ENCODE measurements at places on chromosomes 11 and 22.
A peak's percentile ranks its signal among the peaks of the same experiment; 100 is the strongest.

GRCh38 chr22:47090591-47091245 is 328.3 kb downstream of the TBC1D22A start:
- DNase-seq: no peak

- DNase-seq: peak; percentile 32
These were observed 141.6 kb downstream of the SNX19 start for GRCh38 chr11:130774703-130775102.

DNA sequence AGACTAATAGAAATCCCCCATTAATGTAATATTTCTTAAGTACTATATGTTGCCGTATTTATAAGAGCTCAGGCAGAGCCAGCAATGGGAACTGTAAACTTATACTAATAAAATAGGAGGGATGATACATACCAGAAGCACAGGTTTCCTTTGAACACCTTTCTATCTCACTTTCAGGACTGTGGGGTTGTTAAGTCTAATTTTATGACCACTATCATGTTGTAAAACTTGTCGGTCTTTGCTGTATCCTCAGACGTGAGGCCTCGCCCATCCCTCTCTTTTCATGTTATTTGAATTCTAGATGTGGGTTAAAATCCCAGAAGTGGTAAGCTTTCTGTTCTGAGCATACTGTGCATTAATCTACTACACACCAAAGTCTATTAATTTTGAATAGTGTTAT is 1083.5 kb upstream of the TENM4 start:
- no peak for DNase-seq

GRCh38 chr22:40418366-40419201 is 48.2 kb downstream of the SGSM3 start:
- no peak for DNase-seq

DNA sequence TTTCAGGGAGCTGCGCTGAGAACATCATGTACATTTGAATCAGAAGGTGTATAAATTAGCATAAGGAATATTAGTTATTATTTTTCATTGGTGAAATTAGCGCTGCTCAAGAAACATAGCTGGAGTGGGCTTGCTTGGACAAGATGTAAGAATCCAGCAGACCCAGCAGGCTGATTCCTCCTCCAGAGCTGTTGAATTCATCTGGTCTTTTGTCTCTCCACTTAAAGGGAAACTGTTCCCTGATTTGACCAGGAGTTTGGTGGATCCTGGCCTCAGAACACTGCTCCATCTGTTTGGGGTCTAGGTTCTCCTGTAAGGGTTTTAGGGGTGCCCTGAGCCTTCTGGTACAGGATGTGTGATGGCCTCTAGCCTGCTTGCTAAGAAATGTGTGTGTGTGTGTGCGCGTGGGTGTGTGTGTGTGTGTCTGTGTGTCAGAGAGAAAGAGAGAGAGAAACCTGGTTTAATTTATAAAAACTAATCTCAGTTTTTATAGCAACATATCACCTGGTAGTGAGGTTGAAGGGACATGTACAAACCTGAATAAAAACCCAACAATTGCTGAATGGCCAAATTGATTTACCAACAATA is 8.3 kb upstream of the SORL1 start:
- DNase-seq: no peak

DNA sequence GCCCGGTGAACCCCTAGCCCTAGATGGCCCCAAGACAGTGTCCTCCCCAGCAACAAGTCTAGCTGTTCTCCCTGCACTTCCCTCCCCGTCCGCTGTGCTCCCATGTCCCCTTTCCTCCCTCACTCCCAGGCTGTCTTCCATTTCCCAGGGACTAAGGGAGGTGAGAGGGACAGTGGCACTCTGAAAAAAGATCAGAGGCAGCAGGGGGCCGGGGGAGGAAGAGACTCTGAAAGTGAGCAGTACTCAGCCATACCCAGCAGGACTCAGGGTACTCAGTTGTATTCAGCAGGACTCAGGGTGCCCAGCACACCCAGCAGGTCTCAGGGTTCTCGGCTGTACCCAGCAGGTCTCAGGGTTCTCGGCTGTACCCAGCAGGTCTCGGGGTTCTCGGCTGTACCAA is 48.4 kb upstream of the THY1 start:
- DNase-seq: no peak

DNA sequence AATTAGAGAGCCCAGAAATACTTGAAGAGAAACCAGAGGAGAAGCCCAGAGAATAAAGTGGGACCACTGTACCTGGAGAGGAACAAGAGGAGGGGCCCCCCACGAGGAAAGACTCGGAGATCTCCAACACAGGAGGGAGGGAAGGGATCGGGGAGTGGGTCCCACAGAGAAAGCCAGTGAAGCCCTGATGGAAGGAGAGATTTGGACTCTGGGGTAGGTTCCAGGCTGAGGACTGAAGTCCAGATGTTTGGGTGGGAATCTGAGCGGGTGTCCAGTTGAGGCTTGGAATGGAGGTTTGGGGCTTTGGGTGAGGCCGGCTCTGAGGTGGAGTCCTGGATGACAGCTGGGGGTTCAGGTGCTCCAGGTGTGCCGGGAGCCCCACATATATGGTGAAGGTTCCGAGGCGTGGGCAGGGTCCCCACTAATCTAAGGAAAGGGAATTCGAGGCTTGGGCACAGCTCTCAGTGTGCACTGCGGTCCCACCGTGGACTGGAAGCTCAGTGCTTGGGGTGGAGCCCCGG is 32.6 kb downstream of the PDE2A start:
- DNase-seq: no peak

GRCh38 chr11:16148301-16148931 is 207.9 kb downstream of the SOX6 start:
- DNase-seq: no peak

GRCh38 chr11:3723014-3723708 is 52.0 kb upstream of the CHRNA10 start:
- DNase-seq: no peak

- no peak for DNase-seq
These were observed 866.8 kb upstream of the TENM4 start for GRCh38 chr11:80307676-80308075.

GRCh38 chr22:19599626-19600243 is 75.5 kb upstream of the CLDN5 start:
- DNase-seq: no peak

DNA sequence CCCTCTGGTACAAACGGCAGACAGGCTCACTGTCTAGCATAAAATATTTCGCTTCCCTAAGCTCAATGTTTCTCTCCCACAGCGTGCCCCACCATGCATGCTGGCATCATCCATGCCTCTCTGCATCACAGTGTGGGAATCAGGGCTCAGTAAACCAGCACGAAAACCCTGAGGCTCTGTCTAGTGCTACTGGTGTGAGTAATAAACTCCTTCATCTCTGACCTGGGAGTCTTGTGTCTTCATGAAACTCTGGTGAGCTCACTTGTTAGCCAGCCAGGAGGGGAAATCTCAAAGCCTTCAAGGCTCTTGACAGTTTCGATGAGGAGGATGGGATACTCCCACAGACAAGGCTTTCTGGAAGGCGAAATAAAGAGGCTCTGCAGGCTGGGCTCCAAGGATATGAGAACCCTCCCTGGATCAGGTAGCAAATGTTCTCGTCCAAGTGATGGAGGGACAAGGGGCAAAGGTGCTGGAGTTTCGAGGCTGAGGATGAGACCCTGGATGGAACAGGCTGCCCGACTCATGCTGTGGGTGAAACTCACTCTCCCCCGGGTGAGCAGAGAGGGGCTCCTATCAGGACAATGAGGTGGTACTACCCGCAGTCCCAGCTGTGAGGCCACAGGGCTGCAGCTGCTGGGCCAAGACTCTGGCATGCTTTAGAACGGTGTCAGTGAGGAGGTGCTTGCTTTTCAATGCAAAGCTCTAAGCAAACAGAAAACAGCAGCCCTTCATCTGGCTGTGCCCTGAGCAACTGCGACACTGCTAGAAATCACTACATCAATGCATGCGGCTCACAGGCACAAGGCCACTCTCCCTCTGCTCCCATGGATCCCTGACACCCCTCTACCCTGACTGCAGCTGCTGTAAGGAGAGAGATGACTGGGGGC is 69.3 kb downstream of the SHANK2 start:
- no peak for DNase-seq

DNA sequence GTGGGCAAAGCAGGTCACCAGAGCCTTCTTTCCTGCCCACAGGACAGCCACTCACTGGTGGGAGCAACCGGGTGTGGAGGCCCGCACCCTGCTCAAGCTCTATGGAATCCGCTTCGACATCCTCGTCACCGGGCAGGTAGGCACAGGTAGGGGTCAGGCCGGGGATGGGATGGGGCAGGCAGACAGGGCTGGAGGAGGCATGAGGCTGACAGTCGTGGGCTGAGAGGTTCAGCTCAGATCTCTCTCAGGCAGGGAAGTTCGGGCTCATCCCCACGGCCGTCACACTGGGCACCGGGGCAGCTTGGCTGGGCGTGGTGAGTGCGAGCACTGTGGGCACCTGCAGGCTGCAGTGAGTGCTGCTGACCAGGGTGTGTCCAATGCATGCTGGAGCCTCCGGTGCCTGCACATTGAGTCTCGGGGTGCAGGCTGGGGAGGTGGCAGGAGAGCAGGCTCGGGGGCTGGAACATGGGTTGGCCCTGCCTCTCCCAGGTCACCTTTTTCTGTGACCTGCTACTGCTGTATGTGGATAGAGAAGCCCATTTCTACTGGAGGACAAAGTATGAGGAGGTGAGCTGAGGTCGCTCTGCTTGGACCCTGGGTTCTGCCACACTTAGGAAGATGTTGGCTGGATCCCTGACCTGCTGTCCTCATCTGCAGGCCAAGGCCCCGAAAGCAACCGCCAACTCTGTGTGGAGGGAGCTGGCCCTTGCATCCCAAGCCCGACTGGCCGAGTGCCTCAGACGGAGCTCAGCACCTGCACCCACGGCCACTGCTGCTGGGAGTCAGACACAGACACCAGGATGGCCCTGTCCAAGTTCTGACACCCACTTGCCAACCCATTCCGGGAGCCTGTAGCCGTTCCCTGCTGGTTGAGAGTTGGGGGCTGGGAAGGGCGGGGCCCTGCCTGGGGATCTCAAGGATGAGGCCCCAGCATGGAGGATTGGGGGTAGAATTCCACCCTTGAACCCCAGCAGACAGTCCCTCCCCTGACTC is 6.3 kb downstream of the SLC7A4 start:
- DNase-seq: no peak

- peak; percentile 50 for DNase-seq
These were observed 22.3 kb downstream of the TMEM123 start for GRCh38 chr11:102430158-102430836.

DNA sequence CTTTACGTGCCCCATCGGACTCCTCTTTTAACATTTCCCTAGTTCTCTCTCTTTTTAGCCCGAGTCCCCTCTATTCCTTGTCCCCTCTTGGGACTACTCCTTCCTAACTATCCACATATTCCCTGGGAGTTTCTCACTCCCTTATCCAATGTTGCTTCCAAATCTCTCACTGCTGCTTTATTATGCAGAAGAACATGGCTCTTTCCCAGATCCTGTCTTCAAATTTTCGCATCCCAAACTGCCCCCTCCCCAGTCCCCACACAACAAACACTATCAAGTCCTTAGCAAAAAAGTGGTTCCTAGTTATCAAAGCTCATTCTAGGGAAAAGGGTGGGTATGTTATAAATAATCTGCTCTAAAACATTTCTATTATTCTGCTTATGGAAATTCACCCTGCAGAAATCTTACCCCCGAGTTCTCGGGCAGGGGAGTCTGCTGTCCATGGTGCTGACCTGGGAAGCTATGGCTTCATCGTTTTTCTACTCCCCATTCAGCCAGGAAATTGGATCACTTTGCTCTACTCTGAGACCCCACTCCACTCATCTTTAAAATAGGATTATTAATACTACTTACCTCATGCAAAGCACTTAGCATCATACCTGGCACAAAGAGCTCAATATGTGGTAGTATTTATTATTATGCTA is 393.5 kb downstream of the BUD13 start:
- no peak for DNase-seq
